ENCODE measurements at places on chromosomes 1 and 21. TPM values are rescaled to one million over a fixed set of nuclear protein-coding genes. Genes with fewer than 3 reads are reported as not detected.

C4BPA gene
- not detected for total RNA-seq

ANXA9 gene
- 0.19 TPM for total RNA-seq

HSPB7 gene
- total RNA-seq, result not detected

ATF6 gene
- 21.6 TPM for total RNA-seq

GRCh38 chr21:41068967-41069642, 98.9 kb upstream of the BACE2 start:
- peak; percentile 84 for DNase-seq
- H3K4me3 ChIP-seq, result no peak overlapping the region
- H3K4me1 ChIP-seq, result no peaks in the 10 kb centered on the region
- no peak overlapping the region for H3K27ac ChIP-seq

DNA sequence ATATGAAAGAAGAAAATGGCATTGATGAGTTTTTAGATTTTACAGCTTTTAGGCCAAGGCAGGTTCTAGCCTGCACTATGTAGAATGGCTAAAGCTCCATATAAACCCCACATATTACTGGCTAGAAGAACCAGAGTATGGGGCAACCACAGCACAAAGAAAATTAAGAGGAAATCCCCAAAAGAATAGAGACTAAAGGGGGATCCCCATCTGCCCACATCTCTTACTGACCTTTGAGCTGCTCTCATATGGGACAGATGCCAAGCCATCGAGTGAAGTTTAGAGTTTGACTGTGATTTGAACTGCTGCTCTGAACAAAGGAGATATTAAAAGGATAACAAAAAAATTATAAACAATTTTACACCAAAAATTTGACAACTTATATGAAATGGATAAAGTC, 102.2 kb upstream of the HAO2 start:
- no peaks in the 10 kb centered on the region for H3K27me3 ChIP-seq
- H3K36me3 ChIP-seq, result no peaks in the 10 kb centered on the region
- H3K27ac ChIP-seq, result no peak overlapping the region
- no peak overlapping the region for H3K4me3 ChIP-seq
- no peaks in the 10 kb centered on the region for H3K4me1 ChIP-seq

Data from Karpas-422 (cell line).